ENCODE measurements at places on chromosomes 3 and 15.

DNA sequence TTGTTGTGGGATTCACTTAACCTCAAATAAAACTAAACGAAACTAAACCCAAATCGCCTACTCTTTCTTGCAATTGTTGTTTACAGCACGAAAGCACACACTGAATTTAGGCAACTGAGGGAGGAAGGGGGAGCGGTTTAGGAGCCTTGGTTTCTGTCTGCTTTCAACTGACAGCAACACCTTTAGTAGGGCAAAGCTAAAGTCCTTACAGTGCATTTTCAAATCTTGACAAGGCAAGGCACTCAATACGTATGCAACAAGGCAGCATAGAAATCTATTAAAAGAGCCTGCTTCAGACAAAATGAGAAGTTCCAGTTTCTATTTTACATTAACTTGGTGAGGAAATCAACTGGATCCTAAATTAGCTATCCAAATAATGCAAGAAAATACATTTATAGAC, 174.6 kb downstream of the CHST2 start:
- DNase-seq = no peak

DNA sequence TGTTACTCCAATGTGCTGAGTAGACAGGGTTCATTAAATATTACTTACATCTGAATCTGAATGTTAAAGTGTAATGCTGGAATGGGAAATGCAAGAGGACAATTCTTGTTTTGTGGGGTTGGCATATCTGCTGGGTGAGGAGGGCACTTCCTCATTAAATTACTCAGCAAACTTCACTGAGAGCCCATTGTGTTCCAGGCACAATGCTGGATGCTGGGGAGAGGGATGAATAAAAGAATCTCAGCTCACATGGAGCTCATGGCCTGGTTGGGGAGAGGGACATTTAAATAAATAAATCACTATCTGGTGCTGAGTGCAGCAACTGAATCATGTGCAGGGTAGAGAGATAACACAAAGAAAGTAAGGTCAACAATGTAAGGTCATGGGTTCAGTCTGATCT, 199.2 kb upstream of the CFAP20DC start:
- no peak for DNase-seq

GRCh38 chr3:57999417-58000115, 8.7 kb upstream of the FLNB start:
- no peak for DNase-seq

GRCh38 chr3:195522254-195523023, 20.7 kb downstream of the PPP1R2 start:
- DNase-seq = no peak

DNA sequence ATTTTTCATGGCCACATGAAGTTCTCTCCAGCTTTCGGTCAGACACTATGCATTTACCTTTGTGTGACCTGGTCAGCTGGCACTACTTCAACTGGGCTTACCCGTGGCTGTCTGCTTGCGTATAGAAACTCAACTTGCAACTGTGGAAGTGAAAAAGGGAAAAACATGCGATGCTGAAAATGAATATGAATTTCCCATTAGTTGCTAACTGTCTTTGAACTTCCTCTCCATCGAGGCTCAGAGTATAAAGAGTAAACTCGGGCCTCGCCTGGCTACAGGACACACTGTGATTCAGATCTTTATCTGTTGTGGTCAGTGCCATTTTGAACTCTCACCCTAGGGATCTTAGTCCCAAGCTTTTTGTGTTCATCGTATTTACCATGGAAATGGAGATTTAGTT, 26.8 kb downstream of the NFKBIZ start:
- DNase-seq = no peak

DNA sequence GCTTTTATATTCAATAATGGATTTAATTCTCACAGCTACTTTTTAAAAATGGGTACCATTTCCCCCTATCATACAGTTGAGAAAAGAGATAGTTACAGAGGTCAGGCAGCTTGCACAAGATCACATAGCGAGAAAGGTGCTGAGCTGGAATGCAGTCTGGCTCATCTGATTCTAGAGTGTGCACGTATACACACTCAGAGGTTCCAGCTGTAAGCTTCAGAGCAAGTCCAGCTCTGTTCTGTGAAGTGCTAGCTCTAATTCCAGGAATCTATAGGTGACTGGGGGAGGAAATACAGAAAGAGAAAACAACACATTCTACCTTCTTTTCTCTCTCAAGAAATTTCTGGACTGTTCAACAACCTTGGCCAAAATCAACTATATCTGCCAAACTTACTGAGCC, 318.7 kb downstream of the FOXP1 start:
- no peak for DNase-seq

GRCh38 chr3:32157600-32158264, 51.3 kb downstream of the GPD1L start:
- no peak for DNase-seq

GRCh38 chr3:127337911-127338531, 50.2 kb upstream of the PRR20G start:
- DNase-seq = no peak

DNA sequence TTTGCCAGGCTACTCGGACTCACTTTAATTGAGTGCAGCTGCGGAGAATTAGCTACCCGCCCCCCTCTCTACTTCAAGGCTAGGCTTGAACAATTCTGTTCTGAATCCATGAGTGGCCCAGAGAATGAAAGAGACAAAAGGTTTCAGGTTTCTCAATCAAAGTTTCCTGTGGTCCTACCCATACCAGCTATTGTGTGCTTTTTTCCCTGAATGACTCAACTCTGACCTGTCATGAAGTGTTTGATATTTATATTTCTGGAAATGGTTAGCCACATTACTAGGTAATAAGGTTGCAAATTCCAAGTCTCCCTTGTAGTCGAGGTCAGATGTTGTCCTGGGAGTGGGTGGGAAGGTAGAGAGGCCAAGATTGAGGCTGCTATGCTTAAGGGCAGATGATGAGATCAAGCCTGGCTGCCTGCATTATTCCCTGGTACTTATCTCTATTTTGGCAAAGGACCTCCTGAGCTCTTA, 392.7 kb upstream of the TBL1XR1 start:
- DNase-seq = no peak

DNA sequence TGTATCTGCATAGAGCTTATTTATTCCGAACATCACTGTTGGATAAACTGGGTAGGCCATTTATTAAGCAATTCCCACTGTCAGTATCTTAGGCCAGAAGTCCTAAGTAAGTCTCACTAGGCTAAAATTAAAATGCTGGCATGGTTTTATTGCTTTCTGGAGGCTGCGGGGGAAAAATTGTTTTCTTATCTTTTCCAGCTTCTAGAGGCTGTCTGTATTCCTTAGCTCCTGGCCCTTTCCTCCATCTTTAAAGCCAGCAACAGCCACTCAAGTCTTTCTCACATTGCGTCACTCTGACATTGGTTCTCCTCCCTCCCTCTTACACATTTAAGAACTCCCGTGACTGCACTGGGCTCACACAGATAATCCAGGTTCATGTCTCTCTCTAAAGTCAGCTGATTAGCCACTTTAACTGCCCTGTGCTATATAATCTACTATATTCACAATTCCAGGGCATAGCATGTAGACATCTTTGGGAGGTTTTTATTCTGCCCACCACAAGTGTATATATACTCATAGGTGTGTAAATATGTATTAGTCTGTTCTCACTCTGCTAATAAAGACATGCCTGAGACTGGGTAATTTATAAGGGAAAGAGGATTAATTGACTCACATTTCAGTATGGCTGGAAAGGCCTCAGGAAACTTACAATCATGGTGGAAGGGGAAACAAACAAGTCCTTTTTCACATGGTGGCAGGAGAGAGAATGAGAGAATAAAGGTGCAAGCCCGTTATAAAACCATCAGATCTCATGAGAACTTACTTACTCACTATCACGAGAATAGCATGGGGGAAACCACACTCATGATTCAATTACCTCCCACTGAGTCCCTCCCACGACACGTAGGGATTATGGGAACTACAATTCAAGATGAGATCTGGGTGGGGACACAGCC, 113.5 kb upstream of the SLC7A14 start:
- no peak for DNase-seq

- no peak for DNase-seq
Observed at GRCh38 chr3:52724511-52724910, 18.6 kb downstream of the SPCS1 start.

GRCh38 chr15:41888662-41889253, 5.1 kb downstream of the SPTBN5 start:
- DNase-seq = no peak

DNA sequence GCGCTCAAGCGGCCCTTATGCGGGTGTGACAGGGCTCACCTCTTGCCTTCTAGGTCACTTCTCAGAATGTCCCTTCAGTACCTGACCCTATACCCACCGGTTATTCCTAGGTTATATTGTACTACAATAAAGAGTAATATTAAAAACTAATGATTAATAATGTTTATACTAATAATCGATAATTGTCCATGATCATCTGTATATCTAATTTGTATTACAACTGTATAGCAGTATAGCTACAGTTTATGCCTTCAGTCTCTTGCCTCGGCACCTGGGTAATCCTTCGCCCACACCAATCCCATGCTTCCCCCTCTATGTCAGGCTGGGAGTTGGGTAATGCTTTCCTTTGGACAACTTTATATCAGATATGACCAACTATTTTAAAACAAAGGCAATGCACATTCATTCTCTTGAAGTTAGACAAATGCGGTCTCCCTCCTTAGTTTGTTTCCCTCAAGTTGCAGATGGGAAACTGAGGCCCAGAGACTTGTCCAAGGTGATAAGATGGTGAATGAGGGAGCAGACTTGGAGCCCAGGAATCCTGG, 3.4 kb downstream of the FAH start:
- DNase-seq = no peak

DNA sequence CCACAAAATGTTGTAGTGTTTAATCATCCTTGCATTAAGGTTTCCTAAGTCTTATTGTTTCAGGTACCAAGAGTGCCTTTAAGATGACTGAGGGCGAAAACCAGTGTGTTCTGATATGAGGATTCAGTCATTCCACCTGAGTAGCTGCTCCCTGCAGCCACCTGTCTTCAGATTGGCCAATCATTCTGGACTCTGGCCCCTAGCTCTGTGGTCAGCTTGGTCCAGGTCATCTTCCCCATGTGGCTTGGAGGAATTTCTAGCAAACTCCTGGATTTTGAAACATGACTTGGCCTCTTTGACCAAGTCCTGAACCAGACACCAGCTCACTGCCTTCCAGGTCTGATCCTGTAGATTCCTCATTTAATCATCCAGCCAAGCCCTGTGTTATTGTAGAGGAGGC, 7.8 kb upstream of the SLC7A14 start:
- no peak for DNase-seq

- no peak for DNase-seq
Observed at GRCh38 chr15:69648775-69649735, 196.4 kb downstream of the RPLP1 start.

- DNase-seq = no peak
Observed at GRCh38 chr3:166446986-166447385, 609.8 kb upstream of the BCHE start.

DNA sequence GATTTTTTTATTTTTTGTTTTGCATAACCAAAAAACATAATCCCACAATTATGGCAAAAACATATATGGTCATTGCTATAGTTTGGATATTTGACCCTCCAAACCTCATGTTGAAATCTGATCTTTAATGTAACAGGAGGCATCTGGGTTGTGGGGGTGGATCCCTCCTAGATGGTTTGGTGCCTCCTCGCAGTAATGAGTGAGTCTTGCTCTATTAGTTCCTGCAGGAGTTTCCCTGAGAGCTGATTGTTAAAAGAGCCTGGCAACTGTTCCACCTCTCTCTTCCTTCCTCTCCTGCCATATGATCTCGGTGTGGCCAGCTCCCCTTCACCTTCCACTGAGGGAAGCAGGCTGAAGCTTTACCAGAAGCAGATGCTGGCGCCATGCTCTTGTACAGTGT, 33.2 kb upstream of the TRIM59 start:
- DNase-seq = no peak

GRCh38 chr3:69738315-69738714, 949 bp upstream of the MITF start:
- DNase-seq = no peak

GRCh38 chr3:14943042-14943441, 4.3 kb upstream of the NR2C2 start:
- no peak for DNase-seq

DNA sequence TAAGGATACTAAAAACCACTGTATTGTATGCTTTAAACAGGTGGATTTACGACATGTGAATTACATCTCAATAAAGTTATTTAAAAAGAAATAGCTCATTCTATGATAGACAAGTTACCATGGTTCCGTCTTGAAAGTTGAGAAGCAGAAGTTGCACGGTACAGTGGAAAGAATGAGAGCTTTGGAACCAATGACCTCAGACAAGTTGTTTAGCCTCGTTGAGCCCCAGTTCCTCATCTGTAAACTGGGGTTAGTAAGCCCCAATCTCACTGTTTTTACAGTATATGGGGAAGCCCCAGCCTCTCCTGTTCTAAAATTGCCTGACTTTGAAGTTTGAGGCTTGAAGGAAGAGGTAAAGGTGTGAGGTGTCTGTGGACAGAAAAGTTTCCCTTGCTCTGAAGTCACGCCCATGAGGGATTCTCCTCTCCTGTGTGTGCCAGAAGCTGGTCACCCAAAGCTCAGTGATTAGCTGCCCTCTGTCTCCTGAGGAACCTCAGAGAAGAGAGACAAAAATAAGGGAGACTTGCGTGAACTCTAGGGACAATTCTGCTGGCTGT, 10.0 kb downstream of the CRYGS start:
- DNase-seq = no peak

GRCh38 chr3:120498556-120499346, 48.0 kb upstream of the FSTL1 start:
- DNase-seq = no peak

DNA sequence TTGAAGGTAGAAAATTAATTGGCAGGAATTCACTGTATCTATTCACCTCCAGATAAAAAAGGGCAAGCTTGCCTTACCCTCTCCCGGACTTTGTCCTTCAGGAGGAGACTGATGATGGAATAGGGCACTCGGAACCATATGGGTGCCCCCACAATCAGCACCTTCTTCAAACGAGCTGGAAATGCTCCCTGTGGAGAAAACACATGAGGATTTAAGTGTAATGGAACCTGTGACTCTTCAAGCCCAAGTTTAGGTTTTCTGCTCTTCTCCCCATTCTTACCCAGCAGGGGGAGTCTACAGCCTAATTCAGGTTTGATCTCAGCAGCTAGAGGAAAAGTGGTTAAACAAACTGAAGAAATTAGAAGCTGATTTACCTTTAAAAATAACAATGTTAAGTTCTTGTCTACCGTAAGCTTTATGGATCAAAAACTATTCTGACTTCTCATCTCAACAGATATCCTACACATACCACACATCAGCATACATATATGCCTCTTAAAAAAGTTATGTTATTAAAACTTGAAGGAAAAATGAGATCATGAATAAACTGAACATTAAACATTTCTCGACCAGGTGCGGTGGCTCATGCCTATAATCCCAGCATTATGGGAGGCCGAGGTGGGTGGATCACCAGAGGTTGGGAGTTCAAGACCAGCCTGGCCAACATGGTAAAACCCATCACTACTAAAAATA, 57.5 kb upstream of the SIN3A start:
- DNase-seq = no peak

GRCh38 chr15:75008221-75008625, 12.9 kb downstream of the SCAMP5 start:
- no peak for DNase-seq

GRCh38 chr15:69143756-69144436, 16.5 kb upstream of the GLCE start:
- DNase-seq = no peak
